SJSA1 (cell line): ENCODE measurements at places on chromosomes 6 and 20. TPM values are rescaled to one million over a fixed set of nuclear protein-coding genes. Genes with fewer than 3 reads are reported as not detected.
A peak's percentile ranks its signal among the peaks of the same experiment; 100 is the strongest.

The CRISP2 gene
- not detected in 2 replicates for total RNA-seq

The TSHZ2 gene
- total RNA-seq, result not detected in 2 replicates

DNA sequence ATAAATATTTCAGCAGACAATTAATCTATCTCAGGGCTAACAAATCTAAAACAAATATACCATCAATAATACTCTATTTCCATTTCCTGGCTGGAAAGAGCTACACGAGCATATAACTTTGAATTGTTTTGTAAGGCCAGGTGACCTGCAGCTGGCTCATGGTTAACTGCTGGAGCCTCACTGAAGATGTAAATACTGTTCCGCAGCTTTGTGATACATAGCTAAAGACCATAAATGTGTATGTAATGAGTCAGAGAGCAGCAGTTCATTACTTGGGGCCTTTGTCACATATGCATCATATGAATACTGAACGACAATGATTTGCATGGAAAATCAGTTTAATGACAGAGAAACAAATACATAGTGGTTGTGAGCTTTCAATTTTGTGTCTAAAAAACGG lies 109.4 kb upstream of the CCN2 start:
- H3K27me3 ChIP-seq, result no peaks in the 10 kb centered on the region
- H3K27ac ChIP-seq, result peak overlapping the region; percentile 90
- no peak overlapping the region for H3K4me3 ChIP-seq
- peaks cover 58% of the 10 kb centered on the region for H3K4me1 ChIP-seq
- DNase-seq, result peak; percentile 57

- H3K4me3 ChIP-seq, result no peak overlapping the region
- no peaks in the 10 kb centered on the region; the same call in 1 of the 2 replicates for H3K27me3 ChIP-seq
- H3K27ac ChIP-seq, result no peak overlapping the region
- H3K36me3 ChIP-seq, result no peaks in the 10 kb centered on the region
These were observed 218.8 kb upstream of the RNF24 start for GRCh38 chr20:4234128-4234527.

- H3K27ac ChIP-seq, result peak overlapping the region; percentile 82; the same call in 1 of the 2 replicates
- no peaks in the 10 kb centered on the region for H3K27me3 ChIP-seq
- DNase-seq, result no peak
- no peak overlapping the region for H3K4me3 ChIP-seq
These were observed 453.3 kb downstream of the RFPL4B start for GRCh38 chr6:112800439-112800838.

GRCh38 chr6:47836046-47836445 lies 54.2 kb downstream of the OPN5 start:
- no peaks in the 10 kb centered on the region for H3K27me3 ChIP-seq
- no peak for DNase-seq
- H3K4me1 ChIP-seq, result no peaks in the 10 kb centered on the region
- no peaks in the 10 kb centered on the region for H3K36me3 ChIP-seq
- no peak overlapping the region for H3K27ac ChIP-seq
